ENCODE measurements at places on chromosomes 5 and 9. TPM values are rescaled to one million over a fixed set of nuclear protein-coding genes. Genes with fewer than 3 reads are reported as not detected.

Gene CARD9
- total RNA-seq, result 1.2 TPM

Gene C8G
- total RNA-seq, result 2.1 TPM

GRCh38 chr9:84839541-84839940 is 170.0 kb downstream of the NTRK2 start:
- no peak for DNase-seq
- peaks cover 11% of the 10 kb centered on the region for H3K27me3 ChIP-seq
- H3K4me1 ChIP-seq, result no peaks in the 10 kb centered on the region
- no peak overlapping the region for H3K4me3 ChIP-seq
- H3K27ac ChIP-seq, result no peak overlapping the region

- no peak overlapping the region for H3K4me3 ChIP-seq
- H3K36me3 ChIP-seq, result no peaks in the 10 kb centered on the region
- H3K27ac ChIP-seq, result no peak overlapping the region
- DNase-seq, result no peak
- H3K4me1 ChIP-seq, result no peaks in the 10 kb centered on the region
- no peaks in the 10 kb centered on the region for H3K27me3 ChIP-seq
These were observed 384.6 kb downstream of the BRINP1 start for GRCh38 chr9:118984607-118985006.

DNA sequence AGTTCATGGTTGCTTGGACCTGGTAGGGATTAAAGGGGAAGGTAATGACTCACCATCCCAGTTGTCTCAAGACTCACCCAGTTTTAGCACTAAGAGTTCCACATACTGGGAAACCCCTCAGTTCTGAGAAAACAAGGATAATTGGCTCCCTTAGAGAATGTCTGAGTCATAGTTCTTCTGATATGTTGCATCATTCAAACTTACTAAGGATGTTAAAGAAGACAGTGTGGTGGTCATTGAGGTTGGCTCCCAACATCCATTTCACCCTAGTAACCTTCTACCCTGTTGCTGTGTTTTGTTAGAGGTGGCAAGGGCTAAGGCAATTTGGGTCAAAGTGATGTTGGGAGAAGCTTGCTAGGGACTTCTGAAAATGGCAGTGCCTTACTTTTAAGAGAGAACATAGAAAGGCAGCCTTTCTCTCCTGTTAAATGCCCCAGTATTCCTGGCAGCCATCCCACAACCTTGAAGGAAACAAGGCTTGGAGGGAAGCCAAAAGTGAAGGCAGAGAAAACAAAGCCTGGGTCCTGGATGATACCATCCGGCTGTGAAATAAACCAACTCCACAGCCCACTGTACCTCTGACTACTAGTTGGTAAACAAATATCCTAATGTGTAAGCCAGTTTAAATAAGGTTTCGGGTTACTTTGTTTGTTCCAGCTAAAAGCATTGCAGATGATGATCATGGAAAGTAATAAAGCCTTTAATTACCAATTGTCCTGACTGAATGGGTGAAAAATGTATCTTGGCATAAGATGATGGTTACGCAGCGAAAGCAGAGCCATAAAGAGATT is 80.4 kb upstream of the ADAMTSL1 start:
- 0 out of 2 replicates have a peak overlapping the region, but pooled peaks have one; percentile 22 for H3K27ac ChIP-seq
- H3K4me1 ChIP-seq, result no peaks in the 10 kb centered on the region
- no peaks in the 10 kb centered on the region for H3K36me3 ChIP-seq

- H3K27ac ChIP-seq, result no peak overlapping the region
- no peak for DNase-seq
- peaks cover 19% of the 10 kb centered on the region for H3K27me3 ChIP-seq
- no peaks in the 10 kb centered on the region for H3K36me3 ChIP-seq
- H3K4me3 ChIP-seq, result no peak overlapping the region
- peaks cover 30% of the 10 kb centered on the region for H3K4me1 ChIP-seq
These were observed 22.9 kb downstream of the TGFBI start for GRCh38 chr5:136051486-136052220.

Gene B4GALT1
- 31.4 TPM for total RNA-seq

- H3K27ac ChIP-seq, result peak overlapping the region; percentile 47
- no peaks in the 10 kb centered on the region for H3K36me3 ChIP-seq
- H3K27me3 ChIP-seq, result no peaks in the 10 kb centered on the region
- peak; percentile 90 for DNase-seq
These were observed 126.7 kb downstream of the FOXD1 start for GRCh38 chr5:73321757-73322436.

Gene LHX3
- not detected for total RNA-seq

Gene KCNN2
- not detected for total RNA-seq

DNA sequence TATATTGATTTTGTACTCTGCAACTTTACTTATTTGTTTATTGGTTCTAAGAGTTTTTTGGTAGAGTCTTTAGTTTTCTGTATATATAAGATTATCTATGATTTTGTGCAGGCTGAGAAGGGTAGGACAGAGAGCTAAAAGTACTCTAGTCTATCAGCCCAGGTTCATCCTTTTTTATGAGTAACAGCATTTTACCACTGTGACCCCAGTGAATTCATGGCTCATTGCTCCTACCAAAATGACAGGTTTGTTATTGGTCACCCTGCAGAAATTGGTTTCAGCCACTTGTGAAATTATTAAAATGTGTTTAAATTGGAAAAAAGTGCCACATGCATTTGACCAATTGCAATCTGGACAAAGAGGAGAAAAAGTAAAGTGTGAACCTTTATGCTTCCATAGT is 421.4 kb upstream of the DAB2 start:
- no peak overlapping the region for H3K4me3 ChIP-seq
- no peaks in the 10 kb centered on the region for H3K36me3 ChIP-seq
- no peaks in the 10 kb centered on the region for H3K27me3 ChIP-seq

GRCh38 chr5:54324651-54325271 is 14.4 kb upstream of the ARL15 start:
- no peaks in the 10 kb centered on the region for H3K4me1 ChIP-seq
- H3K36me3 ChIP-seq, result no peaks in the 10 kb centered on the region
- no peaks in the 10 kb centered on the region for H3K27me3 ChIP-seq
- H3K27ac ChIP-seq, result no peak overlapping the region
- no peak overlapping the region for H3K4me3 ChIP-seq

- H3K27ac ChIP-seq, result no peak overlapping the region
- H3K4me3 ChIP-seq, result no peak overlapping the region
- no peaks in the 10 kb centered on the region for H3K4me1 ChIP-seq
- DNase-seq, result no peak
- no peaks in the 10 kb centered on the region for H3K27me3 ChIP-seq
- H3K36me3 ChIP-seq, result no peaks in the 10 kb centered on the region
These were observed 455.5 kb downstream of the ACTL7B start for GRCh38 chr9:108400297-108400696.

DNA sequence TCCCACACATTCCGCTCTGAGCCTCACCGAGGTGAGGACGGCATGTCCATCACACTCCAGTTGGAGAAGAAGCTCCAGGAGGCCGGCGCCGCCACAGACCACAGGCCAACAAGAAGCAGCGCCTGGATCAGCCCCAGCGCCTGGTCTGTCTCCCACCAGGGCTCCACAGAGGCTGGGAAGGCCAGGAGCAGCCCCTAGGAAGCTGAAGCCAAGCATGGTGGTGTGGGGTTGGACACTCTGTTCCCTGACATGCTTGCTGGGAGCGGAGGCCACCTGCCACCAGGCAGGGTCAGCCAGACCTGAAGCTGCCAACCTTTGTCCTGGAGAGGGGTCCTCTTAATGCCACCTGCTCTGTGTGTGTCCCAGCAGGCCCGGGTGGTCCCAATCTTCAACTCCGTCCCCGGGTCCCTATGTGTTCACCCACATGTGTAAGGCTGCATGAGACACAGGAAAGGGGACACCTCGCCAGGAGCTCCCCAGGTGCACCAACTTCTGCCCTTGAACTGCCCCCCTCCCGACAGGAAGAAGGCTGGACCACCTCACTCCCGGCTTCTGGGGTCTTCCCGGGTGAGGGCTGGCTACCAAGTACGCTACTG is 140.1 kb upstream of the PPP1R26 start:
- no peak overlapping the region for H3K4me3 ChIP-seq
- no peak for DNase-seq
- no peaks in the 10 kb centered on the region for H3K27me3 ChIP-seq
- no peaks in the 10 kb centered on the region for H3K4me1 ChIP-seq
- H3K27ac ChIP-seq, result no peak overlapping the region

GRCh38 chr5:138334867-138335447 is 3.1 kb upstream of the FAM53C start:
- no peak overlapping the region for H3K4me3 ChIP-seq
- no peak for DNase-seq

DNA sequence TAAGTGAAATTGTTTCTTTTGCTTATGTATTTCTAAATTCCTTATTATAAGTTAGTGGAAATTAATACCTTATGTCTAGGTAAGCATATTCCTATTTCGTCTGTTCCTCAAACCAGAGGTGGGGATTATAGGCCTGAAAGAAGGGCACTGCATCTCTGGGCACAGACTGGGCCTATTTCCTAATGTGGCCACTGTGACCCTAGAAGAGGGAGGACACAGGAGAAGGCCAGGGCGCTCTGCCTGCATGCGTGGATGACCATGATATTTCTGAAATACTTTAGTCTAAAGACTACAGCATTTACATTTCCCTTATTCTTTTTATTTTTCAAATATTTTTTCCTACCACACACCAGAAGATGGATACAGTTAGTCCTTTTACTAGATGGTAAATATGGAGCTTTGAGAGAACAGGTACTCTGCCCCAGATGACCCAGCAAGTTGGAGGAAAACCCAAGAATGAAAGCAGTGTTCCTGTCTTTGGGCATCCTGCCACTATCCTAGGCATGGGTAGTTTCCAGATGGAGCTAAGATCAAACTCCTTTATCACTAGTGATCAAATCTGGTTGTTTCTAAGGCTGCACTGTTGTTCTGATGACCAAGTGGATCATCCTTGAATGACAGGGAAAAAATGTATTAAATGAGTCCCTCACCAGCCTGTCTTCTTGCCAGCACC is 27.8 kb downstream of the RUSC2 start:
- H3K4me1 ChIP-seq, result peaks cover 47% of the 10 kb centered on the region
- no peaks in the 10 kb centered on the region for H3K27me3 ChIP-seq
- peak overlapping the region; percentile 14 for H3K4me3 ChIP-seq
- peak overlapping the region; percentile 54 for H3K27ac ChIP-seq
- DNase-seq, result no peak

DNA sequence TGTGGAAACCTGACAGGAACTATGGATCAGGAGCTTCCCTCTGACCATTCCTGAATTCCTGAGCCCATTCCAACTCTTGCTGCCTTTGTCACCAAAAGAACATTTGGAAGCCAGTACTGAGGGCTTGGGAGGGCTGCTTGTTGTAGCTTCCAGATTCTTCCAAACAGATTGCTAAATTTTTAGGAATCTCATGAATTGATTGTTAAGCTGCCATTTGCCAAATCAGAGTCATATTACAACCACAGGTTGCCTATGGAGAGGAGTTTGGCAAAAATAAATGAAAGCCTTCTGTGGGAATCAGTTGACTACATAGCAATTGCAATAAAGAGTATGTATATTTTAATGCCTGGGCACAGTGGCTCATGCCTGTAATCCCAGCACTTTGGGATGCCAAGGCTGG is 39.2 kb upstream of the SLC28A3 start:
- no peaks in the 10 kb centered on the region for H3K27me3 ChIP-seq
- no peaks in the 10 kb centered on the region for H3K36me3 ChIP-seq
- DNase-seq, result no peak

Gene ARSI
- total RNA-seq, result 0.07 TPM

Gene GNA14
- 0.25 TPM for total RNA-seq

Gene EPB41L4A
- 2.8 TPM for total RNA-seq

Gene TOR4A
- 34.0 TPM for total RNA-seq

Gene TRIM7
- total RNA-seq, result 30.2 TPM

Gene ADCY2
- total RNA-seq, result 0.15 TPM

GRCh38 chr5:116626272-116626723 is 51.7 kb upstream of the SEMA6A start:
- H3K4me1 ChIP-seq, result no peaks in the 10 kb centered on the region
- H3K4me3 ChIP-seq, result no peak overlapping the region
- H3K27ac ChIP-seq, result no peak overlapping the region
- DNase-seq, result no peak
- no peaks in the 10 kb centered on the region for H3K27me3 ChIP-seq

GRCh38 chr5:41787265-41787664 is 83.0 kb downstream of the OXCT1 start:
- no peaks in the 10 kb centered on the region for H3K4me1 ChIP-seq
- no peak overlapping the region for H3K4me3 ChIP-seq
- no peaks in the 10 kb centered on the region for H3K27me3 ChIP-seq
- DNase-seq, result no peak
- no peaks in the 10 kb centered on the region for H3K36me3 ChIP-seq

GRCh38 chr5:131357739-131358561 is 94.1 kb downstream of the CDC42SE2 start:
- no peaks in the 10 kb centered on the region for H3K36me3 ChIP-seq
- H3K4me3 ChIP-seq, result no peak overlapping the region
- DNase-seq, result no peak
- H3K27ac ChIP-seq, result no peak overlapping the region
- no peaks in the 10 kb centered on the region for H3K4me1 ChIP-seq

DNA sequence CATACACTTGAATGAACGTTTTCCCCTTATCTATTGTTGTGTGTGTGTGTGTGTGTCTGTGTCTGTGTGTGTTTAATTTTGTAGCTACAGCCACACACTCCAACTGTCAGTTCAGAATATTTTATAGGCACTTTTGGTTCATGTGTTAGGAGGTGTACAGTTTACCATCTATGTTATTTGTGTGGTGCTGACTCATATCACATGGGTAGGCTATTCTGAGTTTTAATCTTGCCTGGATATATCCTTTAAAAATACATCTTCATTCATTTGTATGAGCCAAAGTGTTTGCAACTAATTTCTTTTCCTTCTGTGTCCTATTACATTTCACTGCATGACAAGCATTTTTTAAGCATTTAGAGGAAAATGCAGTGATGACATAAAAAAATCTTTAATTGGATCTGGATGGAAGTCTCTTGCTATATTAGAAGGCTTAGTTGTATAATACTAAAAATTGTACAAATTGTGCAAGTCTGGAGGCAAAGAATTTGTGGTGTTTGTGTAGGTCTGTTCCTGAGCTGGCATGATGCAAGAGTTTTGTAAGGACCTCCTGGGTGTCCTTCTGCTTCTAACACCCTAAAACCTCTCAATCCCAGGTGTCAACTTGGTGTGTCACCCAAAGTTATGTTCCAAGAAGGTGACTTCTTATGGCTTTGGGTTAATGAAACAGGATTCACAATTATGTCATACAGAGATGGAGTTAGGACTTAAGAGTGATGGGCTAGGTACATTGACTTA is 52.4 kb upstream of the HMHB1 start:
- no peaks in the 10 kb centered on the region for H3K36me3 ChIP-seq
- no peaks in the 10 kb centered on the region for H3K4me1 ChIP-seq
- no peak overlapping the region for H3K4me3 ChIP-seq
- H3K27ac ChIP-seq, result no peak overlapping the region
- no peaks in the 10 kb centered on the region for H3K27me3 ChIP-seq
- no peak for DNase-seq

Gene IFNA2
- not detected for total RNA-seq

DNA sequence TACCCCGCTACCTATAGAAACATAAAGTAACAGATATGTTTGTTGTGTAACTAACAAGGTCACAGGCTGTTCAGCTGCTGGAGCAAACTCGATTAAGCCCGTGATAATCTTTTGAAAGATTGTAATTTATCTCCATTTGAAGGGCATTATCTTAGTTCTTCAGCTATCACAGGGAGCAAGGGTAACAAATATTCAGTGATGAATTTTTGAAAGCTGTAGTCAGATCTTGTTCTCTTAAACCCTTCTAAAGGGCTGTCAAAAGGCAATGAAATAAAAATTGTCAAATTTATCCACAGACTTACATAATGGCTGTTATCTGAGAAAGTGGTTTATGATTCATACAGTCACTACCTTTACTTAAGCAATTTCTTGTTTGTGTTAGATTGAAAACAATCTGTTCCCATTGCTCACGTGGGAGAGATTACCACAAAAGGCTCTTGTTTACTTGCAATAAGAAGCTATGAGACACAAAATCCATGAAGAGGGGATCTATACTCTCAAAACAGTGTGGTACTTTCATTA is 78.3 kb upstream of the ZNF608 start:
- no peaks in the 10 kb centered on the region for H3K36me3 ChIP-seq
- no peak overlapping the region for H3K4me3 ChIP-seq
- no peaks in the 10 kb centered on the region for H3K4me1 ChIP-seq
- H3K27me3 ChIP-seq, result no peaks in the 10 kb centered on the region
- DNase-seq, result no peak
